NCI-H524 treated with DMSO at 0.1 percent for 48 hours (cell line): ENCODE measurements at places on chromosomes 3 and 15.

DNA sequence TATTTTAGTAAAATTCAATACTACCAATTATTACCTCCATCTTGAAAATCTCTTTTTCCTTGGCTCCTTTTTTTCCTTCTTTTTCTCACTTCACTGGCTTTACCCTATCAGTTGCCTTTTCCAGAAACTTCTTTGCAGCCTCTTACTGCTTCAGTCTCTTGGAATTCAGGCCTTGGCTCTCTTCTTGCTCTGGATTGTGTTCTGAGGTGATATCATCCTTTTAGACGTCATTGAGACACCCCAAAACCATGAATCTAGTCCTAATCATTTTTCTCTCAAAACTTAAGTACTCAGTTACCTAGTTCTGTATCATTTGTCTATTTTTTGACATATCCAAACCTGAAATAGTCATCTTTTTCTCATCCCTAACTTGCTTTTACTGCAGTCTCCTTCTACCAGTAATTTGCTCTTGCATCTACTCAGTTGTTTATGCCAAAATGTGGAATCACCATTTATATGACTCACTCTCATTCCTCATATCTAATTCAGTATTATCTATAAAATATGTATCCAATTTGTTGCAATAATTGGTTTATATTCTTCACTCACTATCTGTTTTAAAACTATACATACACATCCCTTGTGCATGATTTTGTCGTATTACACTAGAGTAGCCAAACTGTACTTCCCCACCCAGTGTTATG, 703.2 kb upstream of the CCDC54 start:
- no peak for DNase-seq

DNA sequence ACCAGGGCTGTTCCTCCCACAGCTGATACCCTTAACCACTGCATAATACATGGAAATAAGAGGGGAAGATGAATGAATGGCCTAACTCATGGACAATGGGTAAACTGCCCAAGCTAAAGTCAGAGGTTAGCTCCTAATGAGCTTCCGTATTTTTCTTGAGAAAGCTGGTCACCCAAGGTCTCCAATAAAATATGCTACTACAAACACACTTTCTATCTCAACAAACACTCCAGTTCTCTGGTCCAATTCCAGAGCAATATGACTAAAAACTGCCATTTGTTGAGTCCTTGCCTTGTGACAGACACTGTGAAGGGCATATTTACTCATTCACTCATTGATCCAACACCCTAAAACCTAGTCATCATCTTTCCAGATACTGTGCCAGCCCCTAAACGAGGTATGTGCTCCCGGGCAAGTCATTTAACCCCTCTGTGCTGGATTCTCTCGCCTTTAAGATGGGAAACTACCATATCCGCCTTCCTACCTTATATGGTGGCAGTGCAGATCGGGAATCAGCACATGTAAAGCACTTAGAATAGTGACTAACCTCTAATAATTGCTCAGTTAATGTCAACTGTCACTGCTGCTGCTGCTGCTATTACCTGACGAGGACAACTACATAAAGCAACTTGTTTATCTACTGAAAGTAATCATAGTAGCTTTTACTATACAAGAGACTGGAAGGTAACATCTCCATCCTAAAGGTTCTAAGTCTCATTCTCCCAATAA, 89.1 kb downstream of the XXYLT1 start:
- no peak for DNase-seq

DNA sequence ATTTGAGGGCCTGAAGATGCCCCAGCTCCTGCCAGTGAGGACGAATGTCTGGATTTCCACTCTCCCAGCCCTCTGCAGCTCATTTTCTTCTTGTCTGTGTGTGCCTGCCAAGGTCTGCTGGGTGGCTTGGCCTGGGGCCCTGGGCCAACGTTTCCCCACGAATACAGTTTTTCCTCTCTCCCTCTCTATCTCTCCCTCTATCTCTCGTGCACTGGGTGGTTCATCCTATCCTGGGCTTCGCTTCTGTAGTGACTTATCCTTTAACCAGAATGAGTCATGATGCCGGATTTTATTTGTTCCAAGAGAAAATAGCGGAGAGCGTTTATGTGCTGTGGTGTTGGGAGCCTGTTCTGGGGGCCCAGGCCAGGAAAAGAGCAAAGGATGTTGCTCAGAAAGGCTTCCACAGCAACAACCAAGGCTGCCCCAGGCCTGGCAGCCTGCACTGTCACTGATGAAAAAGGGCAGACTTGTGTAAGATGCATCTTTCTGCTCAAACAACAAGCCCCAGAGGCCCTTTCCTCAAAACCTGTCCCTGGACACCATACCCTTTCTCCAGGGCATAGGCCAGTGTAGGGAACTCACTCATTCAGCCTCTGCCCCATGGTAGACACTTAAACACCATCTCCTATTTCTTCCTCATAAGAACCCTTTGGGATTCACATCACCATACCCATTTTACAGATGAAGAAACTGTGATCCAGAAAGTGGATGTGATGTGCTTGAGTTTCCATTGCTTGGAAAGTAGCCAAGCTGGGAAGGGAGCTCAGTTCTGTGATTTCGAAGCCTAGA, 47.3 kb downstream of the ITGA11 start:
- DNase-seq: no peak

DNA sequence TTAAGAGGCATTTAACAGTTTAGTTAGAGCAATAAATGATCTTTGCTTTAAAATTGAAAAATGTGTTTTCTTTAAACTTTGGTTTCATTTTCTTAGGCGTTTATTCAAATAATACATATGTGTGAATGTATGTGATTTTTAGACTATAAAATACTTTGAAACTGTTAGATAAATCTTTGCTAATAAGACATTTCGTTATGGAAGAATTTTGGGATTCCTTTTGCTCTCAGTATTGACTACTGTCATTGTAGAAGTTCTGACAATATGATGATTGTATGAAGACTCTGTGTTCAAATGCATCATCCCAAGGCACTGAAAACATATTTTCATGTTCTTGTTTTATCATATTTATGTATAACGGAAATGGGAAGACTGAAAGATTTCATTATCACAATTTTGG, 43.8 kb upstream of the GOLGA8A start:
- no peak for DNase-seq

- DNase-seq: no peak
These were observed 13.0 kb upstream of the PARP6 start for GRCh38 chr15:72285402-72285801.

DNA sequence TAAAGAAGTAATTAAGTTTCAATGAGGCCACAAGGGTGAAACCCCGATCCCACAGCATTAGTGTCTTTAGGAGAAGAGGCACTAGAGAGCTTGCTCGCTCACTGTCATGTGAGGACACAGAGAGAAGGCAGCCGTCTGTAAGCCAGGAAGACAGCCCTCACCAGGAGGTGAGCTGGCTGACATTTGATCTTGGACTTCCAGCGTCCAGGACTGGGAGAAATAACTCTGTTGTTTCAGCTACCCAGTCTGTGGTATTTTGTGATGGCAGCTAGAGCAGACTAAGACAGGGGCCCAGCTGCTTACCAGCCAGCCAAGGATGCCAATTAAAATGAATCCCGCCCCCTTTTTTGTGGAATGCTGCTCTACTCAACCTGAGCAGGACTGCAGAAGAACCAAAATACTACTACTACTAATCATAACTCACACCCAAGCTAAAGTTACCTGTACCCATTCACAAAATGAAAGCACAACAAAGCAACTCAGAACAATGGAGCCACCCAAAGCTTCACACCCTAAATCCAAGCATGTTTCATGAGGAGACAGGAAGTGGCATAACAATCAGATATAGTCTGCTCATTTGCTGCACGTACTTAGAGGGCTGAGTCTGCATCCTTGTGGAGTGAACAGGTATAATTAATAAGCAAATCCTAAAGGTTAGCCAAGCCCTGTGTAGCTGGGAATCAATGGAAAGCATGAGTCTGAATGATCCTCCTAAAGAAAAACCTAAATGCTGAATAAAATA, 35.6 kb upstream of the RHCG start:
- no peak for DNase-seq

- DNase-seq: no peak
These were observed 72.5 kb downstream of the GPR156 start for GRCh38 chr3:120212505-120212904.

DNA sequence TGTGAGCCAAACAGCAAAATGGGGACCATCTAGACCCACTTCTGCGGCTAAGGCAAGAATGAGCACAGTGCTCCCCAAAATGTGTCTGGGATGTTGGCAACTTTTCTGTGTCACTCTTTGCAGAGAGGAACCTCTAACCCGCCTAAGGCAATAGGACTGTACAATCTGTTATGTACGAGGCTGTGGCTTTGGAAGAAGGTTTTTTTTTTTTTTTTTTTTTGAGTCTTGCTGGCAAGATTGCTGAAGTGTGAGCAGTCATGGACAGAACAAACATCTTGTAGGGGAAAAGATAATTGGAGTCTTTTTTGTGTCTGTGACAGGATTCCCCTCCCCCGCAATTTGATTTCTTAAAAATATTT, 7.2 kb downstream of the FEZF2 start:
- DNase-seq: no peak

- DNase-seq: no peak
These were observed 226.7 kb upstream of the C2CD4B start for GRCh38 chr15:62391641-62392262.

GRCh38 chr3:186075489-186075888, 33.4 kb downstream of the ETV5 start:
- no peak for DNase-seq

DNA sequence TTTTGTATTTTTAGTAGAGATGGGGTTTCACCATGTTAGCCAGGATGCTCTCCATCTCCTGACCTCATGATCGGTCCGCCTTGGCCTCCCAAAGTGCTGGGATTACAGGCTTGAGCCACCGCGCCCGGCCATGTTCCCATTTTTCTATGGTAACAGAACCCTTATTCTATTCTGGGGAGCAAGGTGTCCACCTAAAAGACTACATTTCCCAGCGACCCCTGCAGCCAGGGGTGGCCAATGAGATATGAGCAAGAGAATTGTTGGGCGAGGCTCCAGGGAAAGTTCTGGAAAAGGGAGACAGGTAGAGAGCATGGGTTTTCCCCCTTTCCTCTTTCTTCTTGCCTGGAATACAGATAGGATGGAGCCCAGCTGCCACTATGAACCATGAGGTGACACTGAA, 96.9 kb downstream of the LINGO1 start:
- DNase-seq: no peak
